ENCODE measurements at places on chromosomes 2 and 18. TPM values are rescaled to one million over a fixed set of nuclear protein-coding genes. Genes with fewer than 3 reads are reported as not detected.

Gene UXS1
- 23.7 TPM for total RNA-seq

Gene KIF1A
- 2.0 TPM for total RNA-seq

Gene C1D
- 36.6 TPM for total RNA-seq

Gene CPLX4
- not detected for total RNA-seq

Gene POMC
- total RNA-seq, result 3.0 TPM

Gene COL3A1
- total RNA-seq, result 73.7 TPM

GRCh38 chr2:233796254-233796653, 18.1 kb downstream of the MROH2A start:
- H3K27me3 ChIP-seq, result no peaks in the 10 kb centered on the region
- no peak overlapping the region for H3K4me3 ChIP-seq
- no peaks in the 10 kb centered on the region for H3K36me3 ChIP-seq
- H3K27ac ChIP-seq, result no peak overlapping the region
- no peaks in the 10 kb centered on the region for H3K4me1 ChIP-seq

- H3K27ac ChIP-seq, result no peak overlapping the region
- no peak overlapping the region for H3K4me3 ChIP-seq
- no peaks in the 10 kb centered on the region for H3K27me3 ChIP-seq
- H3K4me1 ChIP-seq, result peaks cover 8% of the 10 kb centered on the region
- DNase-seq, result no peak
- H3K36me3 ChIP-seq, result no peaks in the 10 kb centered on the region
These were observed 138.6 kb downstream of the BCL2 start for GRCh38 chr18:63180971-63181376.

DNA sequence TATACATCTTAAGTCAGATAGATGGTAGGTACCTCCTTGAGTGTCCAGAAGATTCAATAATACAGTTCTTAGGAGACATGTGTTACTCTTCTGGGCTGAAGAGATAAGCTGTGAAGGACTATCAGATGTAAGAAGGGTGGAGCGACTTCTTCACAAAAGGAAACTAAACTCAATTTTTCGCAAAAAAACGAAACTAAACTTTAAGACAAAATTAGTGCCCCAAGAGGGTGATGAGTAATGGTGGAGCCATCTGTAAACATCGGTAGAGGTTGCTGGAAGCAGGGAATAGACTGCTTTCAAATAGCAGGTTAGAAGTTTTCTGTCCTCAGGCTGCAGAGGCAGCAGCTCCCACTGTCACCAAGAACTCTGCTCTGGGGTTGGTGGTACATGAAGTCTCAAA, 111.6 kb upstream of the TACR1 start:
- H3K4me3 ChIP-seq, result no peak overlapping the region
- no peak for DNase-seq
- H3K27ac ChIP-seq, result no peak overlapping the region
- no peaks in the 10 kb centered on the region for H3K4me1 ChIP-seq
- no peaks in the 10 kb centered on the region for H3K36me3 ChIP-seq
- H3K27me3 ChIP-seq, result no peaks in the 10 kb centered on the region

- no peaks in the 10 kb centered on the region for H3K4me1 ChIP-seq
- no peak overlapping the region for H3K27ac ChIP-seq
- H3K4me3 ChIP-seq, result no peak overlapping the region
- H3K27me3 ChIP-seq, result no peaks in the 10 kb centered on the region
- H3K36me3 ChIP-seq, result no peaks in the 10 kb centered on the region
- no peak for DNase-seq
These were observed 369.6 kb upstream of the NRXN1 start for GRCh38 chr2:51401546-51401945.

DNA sequence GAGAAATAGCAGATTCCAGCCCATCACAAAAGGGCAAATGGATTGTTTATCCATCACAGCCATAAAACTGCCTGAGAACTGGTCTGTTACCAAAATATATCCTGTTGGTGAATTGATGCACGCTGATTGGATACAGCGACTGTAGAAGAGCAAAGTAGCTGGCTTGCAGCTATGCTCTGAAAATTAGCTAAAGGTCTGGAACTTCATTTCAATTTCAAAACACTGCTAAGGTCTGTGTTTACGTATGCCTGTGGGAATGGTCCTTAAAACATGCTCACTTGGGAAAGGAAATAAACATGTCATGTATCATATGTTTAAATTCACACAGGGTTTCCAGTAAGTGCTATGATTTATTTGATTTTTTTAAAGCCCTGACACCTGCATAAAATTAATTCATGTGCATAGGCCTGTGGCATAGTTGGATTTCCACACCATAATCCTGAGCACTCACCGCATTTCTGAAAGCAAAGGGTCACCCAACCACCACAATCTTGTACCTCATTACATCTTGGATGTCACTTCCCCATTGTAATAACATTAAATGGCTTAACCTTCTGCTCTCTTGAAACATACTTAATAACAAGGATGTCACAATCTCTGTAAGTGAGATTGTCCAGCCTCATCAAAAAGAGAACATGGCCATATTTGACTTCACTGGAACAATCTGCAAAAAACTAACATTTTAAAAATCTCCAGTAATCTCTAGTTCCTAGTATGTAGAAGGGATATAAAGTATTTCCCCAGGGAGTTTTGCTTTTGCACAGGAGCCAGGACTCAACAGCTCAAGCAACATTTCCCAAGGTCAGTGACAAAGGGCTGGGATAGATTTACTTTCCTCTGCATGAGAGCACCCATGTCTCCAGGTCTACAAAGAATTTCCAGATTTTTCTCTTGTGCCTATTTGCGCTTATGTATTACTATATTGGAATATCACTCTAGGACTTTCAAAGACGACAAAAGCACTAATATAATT, 109.8 kb downstream of the FARSB start:
- no peaks in the 10 kb centered on the region for H3K27me3 ChIP-seq
- H3K4me3 ChIP-seq, result no peak overlapping the region
- no peak for DNase-seq
- no peaks in the 10 kb centered on the region for H3K36me3 ChIP-seq

GRCh38 chr2:101401326-101401665, 14.0 kb upstream of the CREG2 start:
- no peaks in the 10 kb centered on the region for H3K36me3 ChIP-seq
- H3K4me1 ChIP-seq, result peaks cover 18% of the 10 kb centered on the region
- no peak overlapping the region for H3K27ac ChIP-seq
- H3K4me3 ChIP-seq, result no peak overlapping the region
- H3K27me3 ChIP-seq, result no peaks in the 10 kb centered on the region

- no peak for DNase-seq
- H3K36me3 ChIP-seq, result no peaks in the 10 kb centered on the region
- H3K4me1 ChIP-seq, result no peaks in the 10 kb centered on the region
These were observed 182.7 kb downstream of the ETAA1 start for GRCh38 chr2:67579806-67580205.

DNA sequence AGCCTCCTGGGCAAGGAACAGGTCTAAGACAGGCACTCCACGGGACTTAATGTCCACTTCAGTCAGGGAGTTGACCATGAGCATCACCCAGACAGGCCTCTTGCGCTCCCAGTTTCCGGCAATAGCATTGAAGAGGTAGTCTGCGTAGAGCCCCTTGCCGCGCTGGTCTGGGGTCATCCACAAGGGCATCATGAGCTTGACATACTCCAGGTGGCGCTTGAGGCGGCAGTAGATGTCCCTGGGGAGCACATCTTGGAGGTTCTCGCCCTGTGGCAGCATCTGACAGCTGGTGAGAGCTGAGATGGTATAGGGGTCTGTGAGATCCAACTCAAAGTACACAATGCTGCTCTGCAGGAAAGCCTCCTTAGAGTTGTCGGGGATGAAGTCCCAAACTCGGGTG, 10.6 kb downstream of the TRABD2A start:
- H3K36me3 ChIP-seq, result no peaks in the 10 kb centered on the region
- no peaks in the 10 kb centered on the region for H3K4me1 ChIP-seq
- no peak for DNase-seq
- no peak overlapping the region for H3K27ac ChIP-seq
- no peaks in the 10 kb centered on the region for H3K27me3 ChIP-seq
- no peak overlapping the region for H3K4me3 ChIP-seq

DNA sequence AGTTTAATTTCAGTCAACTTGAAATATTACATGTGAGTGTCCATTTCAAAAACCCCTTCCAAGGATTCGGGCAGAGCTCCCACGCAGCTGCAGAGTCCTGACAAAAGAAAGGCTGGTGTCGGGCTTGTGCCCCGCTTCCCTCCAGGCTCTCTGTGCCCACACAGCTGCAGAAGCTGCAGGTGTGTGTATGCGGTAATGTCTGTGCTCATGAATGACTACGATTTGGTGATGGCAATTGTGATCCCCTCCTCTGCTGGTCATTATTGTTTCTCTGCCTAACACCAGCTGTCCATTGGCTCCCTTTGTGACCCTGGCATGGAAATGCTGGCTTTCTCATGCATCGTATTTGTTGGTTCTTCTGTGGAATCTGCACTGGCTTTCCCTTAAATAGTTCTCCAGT, 224.8 kb downstream of the NUP35 start:
- no peaks in the 10 kb centered on the region for H3K27me3 ChIP-seq
- H3K27ac ChIP-seq, result no peak overlapping the region
- no peaks in the 10 kb centered on the region for H3K4me1 ChIP-seq
- no peak for DNase-seq
- H3K36me3 ChIP-seq, result no peaks in the 10 kb centered on the region
- H3K4me3 ChIP-seq, result no peak overlapping the region

- no peak overlapping the region for H3K4me3 ChIP-seq
- no peak overlapping the region for H3K27ac ChIP-seq
- no peaks in the 10 kb centered on the region for H3K4me1 ChIP-seq
- H3K36me3 ChIP-seq, result no peaks in the 10 kb centered on the region
- no peak for DNase-seq
These were observed 111.1 kb downstream of the KLHL14 start for GRCh38 chr18:32661486-32662299.

GRCh38 chr2:170361090-170361936, 183.4 kb downstream of the MYO3B start:
- H3K4me1 ChIP-seq, result no peaks in the 10 kb centered on the region
- no peak overlapping the region for H3K4me3 ChIP-seq
- H3K27me3 ChIP-seq, result peaks cover 42% of the 10 kb centered on the region
- H3K36me3 ChIP-seq, result no peaks in the 10 kb centered on the region
- H3K27ac ChIP-seq, result no peak overlapping the region

GRCh38 chr18:63604791-63605567, 17.8 kb downstream of the SERPINB13 start:
- no peak overlapping the region for H3K4me3 ChIP-seq
- no peak overlapping the region for H3K27ac ChIP-seq
- no peak for DNase-seq
- H3K36me3 ChIP-seq, result no peaks in the 10 kb centered on the region
- H3K27me3 ChIP-seq, result no peaks in the 10 kb centered on the region
- no peaks in the 10 kb centered on the region for H3K4me1 ChIP-seq

Measured in heart left ventricle (tissue), 16 donors.